Stimulated activated naive CD4-positive, alpha-beta T cell (primary cell): ENCODE measurements at places on chromosomes 13 and 19.

- DNase-seq: no peak
Measured at GRCh38 chr19:33905937-33906577, 109.4 kb downstream of the KCTD15 start.

DNA sequence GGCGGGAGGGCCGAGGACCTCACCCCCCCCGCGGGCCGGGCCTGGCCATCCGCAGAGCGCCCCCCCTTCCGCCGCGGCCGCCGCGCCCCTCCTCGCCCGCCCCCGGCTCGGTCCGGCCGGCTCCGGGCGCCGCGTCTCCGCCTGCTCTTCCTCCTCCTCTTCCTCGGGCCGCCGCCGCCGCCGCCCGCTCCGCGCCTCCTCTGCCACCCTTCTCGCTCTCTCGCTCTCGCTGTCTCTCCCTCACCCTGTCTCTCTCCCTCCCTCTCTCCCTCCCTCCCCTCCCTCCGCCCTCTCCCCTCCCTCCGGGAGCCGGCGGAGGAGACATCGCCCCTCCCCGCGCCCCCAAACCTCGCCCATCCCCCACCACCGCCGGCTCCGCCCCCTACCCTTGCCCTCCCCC lies at the start of gene SHANK1:
Gene SHANK1, minus strand, starts transcription at position 237 of the 400 bp plus-strand sequence. CDS start 2,883 bp downstream, outside the sequence.
- DNase-seq: no peak

- no peak for DNase-seq
Measured at GRCh38 chr13:95124959-95125358, 176.3 kb downstream of the ABCC4 start.

DNA sequence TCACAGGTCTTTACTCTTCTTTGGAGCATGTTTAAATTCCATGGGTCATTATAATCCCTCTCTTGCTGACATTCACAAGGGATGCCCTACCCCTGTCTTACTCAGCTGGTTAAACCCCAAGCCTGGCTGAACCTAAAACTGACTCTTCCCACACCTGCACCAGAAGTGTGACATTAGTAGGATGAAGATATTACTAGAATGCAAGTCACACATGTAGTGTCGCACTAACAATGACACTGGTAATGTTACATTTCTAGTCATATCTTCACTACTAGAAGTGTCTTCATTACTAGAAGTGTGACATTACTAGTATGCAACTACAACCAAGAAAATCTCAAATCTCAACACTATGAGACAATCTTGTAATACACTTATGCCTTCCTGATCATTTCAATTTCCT lies 14.2 kb downstream of the ZAR1L start:
- no peak for DNase-seq

DNA sequence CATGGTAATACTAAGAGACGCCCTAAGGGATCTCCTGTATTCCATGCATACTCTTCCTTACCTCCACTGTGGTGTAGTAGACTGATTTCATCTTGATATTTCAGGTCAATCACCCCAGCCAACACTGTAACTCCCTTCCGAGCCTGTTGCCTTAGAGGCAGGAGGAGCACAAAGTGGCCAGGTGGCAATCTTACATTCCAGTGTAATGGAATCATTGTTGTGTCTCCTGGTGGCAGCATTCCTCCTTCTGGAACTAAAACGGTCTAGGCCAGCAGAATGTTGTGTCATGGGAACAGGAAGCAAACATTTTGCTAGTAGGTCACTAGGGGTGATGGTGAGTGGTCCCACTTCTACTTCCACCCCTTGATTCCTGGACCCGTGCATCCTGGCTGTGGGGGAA lies 405.7 kb upstream of the SLC10A2 start:
- no peak for DNase-seq

DNA sequence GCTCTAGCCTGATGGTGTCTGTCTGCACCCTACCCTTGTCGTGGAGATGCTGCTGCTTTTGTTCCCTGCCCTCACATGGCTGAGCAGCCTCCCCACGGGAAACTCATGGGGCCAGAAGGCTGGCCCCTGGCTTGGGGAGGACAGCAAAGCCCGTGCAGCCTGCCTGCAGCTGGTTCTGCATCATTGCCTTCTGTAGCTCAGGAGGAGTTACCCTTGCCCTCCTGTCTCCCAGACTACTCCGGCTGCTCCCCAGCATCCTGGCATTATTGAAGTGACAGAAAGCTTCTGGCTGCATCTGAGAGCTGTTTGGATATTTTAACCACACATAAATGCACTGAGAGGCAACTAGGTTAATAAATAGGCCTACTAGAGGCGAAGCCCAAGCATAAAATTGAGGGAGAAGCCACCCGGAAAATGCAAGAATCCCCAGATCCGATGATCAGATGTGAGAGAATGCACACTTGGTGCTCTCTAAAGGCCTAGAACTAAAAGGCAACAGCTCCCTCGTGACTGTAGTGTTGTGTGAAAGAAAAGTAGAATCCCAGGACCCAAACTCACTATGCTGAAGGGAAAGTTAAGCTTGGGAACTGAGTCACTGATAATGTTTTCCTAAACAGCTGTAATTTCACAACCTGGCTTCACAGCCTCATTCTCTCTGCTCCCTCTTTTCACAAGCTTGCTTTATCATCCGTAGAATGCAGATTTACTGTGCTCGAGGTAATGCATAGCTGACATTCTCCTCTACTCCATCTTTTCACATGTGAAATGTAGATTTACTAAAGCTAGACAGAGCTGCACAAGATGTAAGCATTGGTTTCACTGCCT lies 110.8 kb downstream of the TNFRSF19 start:
- no peak for DNase-seq

DNA sequence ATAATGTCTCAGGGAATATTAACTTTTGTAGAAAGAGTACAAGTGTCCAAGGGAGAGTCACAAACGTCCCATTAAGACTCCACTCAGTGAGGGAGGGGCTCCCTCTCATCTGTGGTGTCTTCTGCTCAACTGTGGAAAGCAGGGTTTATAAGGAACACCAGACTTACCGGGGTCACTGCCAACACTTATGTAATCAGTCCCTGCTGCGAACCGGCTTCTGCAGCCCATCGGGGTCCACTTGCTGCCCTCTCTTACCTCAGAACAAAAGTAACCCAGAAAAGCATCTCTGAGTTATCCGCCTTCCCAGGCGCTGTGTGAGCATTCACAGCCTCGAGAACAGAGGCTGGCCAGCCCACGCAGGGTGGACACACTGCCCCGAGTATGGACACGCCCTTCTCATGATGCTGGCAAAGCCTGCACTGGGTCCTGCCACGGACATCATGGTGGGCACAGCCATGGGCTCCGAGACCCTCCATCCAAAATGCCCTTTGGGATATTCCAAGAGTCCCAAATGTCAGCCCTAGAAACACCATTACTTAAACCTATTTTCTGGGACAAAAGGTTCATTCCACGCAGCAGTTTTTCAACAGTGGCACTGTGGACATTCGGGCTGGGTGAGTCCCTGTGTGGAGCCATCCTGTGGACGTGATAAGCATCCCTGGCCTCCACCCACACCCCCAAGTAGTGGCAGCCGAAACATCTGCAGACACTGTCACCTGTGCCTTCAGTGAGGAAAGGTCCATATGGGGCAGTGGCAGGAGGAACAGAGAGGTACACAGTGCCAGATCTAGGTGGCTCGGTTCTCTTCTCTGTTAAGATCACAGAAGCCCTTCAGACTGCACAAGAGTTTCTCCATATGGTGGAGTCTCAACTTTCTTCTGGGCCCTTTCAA lies 63.9 kb downstream of the STK24 start:
- DNase-seq: no peak

DNA sequence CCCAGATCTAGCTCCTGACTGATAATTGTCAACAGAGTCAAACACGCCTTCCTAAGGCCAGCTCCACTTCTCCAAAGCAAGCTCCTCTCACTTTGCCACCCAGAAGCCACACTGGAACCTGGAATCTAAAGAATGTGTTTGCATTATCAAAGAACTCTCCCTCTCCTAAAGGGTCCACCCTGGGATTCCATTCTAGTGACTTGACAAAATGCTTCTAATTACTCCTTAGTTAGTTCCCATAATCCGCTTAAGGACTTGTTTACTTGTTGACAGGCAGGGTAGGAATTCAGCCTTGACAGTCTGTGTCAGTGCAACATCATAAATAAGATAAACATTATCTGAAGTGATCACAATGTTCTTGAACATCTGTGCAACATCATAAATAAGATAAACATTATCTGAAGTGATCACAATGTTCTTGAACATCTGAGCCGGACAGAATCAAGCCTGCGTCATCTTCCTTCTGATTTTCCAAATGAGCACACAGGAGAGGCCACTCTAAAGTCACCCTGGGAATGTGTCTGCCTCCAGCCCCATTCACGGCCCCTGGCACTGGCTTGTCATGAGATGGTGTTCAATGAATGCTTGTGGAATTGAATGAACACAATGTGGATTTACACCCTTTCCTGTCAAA lies 512.1 kb downstream of the IRS2 start:
- no peak for DNase-seq

- no peak for DNase-seq
Measured at GRCh38 chr19:36111200-36111539, 227 bp downstream of the OVOL3 start.

- DNase-seq: peak; percentile 8
Measured at GRCh38 chr13:59677966-59678814, 485.5 kb downstream of the DIAPH3 start.

- DNase-seq: no peak
Measured at GRCh38 chr13:71610876-71611275, 256.1 kb downstream of the DACH1 start.

GRCh38 chr13:55199134-55199533 lies 1941.6 kb upstream of the PRR20A start:
- DNase-seq: no peak

DNA sequence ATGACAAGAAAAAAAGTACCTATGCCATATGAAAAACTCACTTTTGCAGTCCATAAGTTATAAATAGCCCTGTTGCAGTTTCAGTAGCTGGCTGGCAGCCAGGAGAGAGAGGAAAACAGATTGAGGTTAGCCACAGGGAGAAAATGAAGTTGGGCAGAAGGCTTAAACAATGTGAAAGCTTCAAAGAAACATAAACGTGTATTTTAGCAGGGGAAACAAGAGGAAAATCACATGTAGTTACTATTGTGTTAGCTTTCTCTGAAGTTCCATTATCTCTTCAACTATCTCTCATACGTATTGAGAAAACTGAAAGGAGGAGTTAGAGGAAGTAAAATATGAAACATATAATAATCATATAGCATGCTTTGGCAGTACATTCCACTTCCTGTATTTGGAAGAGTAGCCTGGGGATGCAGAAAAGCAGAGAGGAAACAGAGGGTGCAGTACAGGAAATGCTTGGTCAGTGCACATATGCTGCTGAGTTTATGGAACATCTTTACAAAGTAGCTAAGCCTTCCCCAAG lies 1551.1 kb downstream of the EFNB2 start:
- DNase-seq: peak; percentile 41

DNA sequence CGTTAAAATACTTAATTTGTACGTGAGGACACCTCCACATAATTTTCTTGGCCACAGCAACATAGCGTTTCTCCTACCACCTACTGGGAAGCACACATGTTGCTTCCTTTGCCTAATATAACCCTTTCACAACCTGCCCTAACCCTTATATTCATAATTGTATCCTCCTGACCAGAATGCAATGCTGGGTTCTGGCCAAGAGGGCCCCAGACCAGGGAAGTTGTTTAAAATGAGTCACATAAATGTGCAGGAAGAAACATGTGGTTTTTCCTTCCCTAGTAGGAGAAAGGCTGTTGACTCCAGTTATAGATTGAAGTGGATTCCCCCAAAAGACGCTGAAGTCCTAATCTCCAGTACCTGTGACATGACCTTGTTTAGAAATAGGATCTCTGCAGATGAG lies 187.3 kb downstream of the NUFIP1 start:
- no peak for DNase-seq

DNA sequence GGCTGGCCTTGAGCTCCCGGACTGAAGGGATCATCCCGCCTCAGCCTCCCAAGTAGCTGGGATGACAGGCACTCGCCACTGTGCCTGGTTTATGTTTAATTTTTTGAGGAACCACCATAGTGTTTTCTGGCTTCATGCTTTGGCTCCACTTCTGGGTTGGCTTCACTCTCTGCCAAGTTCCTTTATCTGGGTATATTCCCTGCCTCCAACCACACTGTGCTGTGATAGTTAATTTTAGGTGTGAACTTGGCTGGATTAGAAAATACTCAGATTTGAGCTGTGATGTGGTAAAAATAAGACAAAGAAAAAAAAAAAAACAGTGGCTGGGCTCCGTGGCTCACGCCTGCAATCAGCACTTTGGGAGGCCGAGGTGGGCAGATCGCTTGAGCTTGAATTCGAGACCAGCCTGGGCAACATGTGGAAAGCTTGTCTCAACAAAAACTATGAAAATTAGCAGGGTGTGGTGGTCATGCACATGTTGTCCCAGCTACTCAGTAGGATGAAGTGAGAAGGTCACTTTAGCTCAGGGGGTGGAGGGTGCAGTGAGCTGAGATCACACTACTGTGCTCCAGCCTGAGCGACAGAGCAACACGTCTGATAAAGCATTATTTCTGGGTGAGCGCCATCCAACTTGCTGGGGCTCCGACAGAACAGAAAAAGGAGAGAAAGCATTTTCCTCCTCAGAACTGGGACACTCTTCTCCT lies 7.5 kb upstream of the ILF3 start:
- DNase-seq: no peak
